ENCODE measurements at places on chromosomes 12 and 14.

- no peak for DNase-seq
Observed at GRCh38 chr12:64723630-64724029, 35.6 kb downstream of the GNS start.

- no peak for DNase-seq
Observed at GRCh38 chr12:108509806-108510205, 5.3 kb upstream of the FICD start.

DNA sequence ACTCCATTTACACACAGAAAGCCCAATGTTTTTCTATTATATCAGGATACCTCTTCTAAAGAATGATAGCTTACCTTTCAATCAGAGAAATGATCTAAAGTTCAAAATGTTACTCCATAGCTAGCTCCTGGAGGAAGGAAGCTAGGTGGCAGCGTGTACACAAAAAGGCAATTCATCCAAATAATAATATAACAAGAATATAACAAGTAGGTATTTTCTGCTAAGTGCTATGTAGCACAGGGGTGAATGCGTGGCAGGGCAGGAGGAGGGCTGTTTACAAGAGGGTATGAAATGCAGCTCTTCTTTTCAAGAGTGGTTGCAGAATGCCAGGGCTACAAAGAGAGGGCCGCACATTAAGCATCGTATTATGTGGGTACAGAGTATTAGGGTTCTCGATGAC lies 663 bp upstream of the SNAPC1 start:
- no peak for DNase-seq

DNA sequence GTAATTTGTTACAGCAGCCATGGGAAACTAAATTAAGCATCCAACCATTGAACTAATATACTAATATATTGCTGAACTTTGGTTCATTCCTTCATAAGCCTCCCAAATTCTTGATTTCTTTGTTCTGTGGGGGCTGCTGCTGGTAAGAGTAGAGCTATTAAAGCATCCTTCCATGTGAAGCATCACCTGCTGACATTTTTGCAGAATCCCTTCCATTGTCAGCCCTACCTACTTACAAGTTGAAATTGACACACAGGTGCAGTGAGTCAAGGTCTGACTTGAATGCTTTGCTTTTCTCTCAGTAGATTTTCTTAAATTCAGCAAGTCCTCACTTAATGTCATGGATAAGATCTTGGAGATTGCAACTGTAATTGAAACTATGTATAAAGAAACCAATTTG lies 474.4 kb downstream of the APAF1 start:
- DNase-seq = no peak

Data from GM03348 (cell line).